Right ventricle myocardium inferior (tissue), 1 donor: ENCODE measurements at places on chromosomes 5 and 9.

DNA sequence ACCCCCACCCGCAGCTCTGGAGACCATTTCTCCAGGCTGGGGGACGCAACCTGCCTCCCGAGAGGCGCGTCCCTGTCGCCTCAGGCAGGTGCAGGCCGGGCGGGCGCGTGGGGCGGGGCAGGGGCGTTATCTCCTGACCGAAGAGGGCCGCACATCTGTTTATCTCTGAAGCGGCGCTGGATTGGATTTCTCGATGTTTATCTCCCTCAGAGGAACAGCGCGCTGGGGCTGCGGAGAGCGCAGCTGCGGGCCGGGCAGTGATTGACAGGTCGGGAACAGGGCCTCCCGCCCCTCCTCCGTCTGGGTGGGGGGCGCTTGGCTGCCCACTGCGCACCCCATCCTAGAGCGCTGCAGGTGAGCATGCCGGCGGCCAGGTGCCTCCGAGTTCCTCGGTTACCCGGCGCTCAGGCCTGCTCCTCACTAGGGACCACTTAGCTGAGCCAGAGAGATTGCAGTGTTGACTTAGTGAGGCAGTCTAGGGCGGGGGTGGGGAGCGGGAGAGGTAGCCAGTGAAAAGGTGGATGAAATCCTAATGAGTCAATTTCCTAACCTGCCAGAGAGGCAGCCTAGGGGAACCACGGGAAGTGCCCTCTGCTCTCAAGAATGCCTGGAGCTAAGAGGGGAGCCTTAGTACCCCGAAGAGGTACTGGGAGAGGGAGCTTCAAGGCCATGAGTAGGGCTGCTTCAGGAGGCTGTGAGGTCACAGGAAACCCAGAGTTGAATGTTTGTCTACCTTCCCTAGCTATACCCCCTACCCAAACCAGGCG, 39.6 kb upstream of the TIFAB start:
- DNase-seq: no peak

- DNase-seq: no peak
Observed at GRCh38 chr5:3590967-3591900, 4.4 kb upstream of the IRX1 start.

GRCh38 chr5:171272996-171273970, 35.8 kb upstream of the TLX3 start:
- no peak for DNase-seq

- DNase-seq: peak; percentile 60
Observed at GRCh38 chr5:1051366-1051720, 42.7 kb downstream of the NKD2 start.

- no peak for DNase-seq
Observed at GRCh38 chr5:86125731-86126601, 491.8 kb upstream of the COX7C start.

- DNase-seq: no peak
Observed at GRCh38 chr5:3329427-3329826, 266.2 kb upstream of the IRX1 start.
